Thoracic aorta (tissue), 2 donors: ENCODE measurements at places on chromosomes 1 and 21.

DNA sequence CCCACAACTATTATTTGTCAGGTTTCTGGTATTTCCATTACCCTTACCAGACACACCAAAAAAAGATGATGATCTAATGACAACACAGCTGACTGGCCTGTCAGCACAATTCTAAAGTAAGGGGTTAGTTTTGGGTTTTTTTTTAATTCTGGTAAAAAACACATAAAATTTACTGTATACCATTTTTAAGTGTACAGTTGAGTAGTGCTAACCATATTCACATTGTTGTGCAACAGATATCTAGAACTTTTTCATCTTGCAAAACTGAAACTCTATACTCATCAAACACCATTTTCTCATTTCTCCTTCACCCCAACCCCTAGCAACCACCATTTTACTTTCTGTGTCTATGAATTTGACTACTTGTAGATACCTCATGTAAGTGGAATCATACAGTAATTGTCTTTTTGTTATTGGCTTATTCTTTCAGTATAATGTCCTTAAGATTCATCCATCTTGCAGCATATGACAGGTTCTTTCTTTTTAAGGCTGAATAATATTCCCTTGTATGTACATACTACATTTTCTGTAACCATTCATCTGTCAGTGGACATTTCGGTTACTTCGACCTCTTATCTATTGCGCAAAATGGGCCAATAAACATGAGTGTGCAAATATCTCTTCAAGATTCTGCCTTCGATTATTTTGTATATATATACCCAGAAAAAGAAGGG lies 29.8 kb downstream of the ARNT start:
- DNase-seq, result no peak

- no peak for DNase-seq
These were observed 15.9 kb upstream of the IFNGR2 start for GRCh38 chr21:33387294-33387693.

DNA sequence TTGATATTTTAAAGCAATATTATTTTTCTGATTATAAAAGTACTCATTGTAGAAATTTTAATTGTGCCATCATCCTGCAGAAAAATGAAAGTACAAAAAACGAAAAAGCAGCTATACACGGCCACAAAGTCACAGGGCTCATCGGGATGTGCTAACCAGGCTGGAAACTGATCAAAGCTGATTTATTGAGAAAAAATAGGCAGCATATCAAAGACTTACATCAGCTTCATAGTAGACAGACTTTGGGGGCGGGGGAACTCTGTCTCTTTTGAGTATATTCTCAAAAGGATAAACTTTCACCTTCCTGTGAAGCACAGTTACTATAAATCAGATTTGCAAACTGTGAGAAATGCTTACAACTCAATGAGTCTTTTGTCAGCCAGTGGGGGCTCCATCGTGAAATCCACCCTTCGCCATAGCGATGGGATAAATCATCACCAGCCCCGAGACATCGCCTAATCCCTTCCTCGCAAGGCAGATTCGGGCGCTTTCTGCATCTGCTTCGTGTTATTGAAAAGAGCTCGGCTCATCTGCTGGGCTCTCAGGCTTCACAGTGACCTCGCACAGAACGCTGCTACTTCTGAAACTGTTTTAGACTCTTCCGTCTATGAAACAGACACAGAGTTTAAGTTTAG lies 69.2 kb upstream of the ERG start:
- no peak for DNase-seq

DNA sequence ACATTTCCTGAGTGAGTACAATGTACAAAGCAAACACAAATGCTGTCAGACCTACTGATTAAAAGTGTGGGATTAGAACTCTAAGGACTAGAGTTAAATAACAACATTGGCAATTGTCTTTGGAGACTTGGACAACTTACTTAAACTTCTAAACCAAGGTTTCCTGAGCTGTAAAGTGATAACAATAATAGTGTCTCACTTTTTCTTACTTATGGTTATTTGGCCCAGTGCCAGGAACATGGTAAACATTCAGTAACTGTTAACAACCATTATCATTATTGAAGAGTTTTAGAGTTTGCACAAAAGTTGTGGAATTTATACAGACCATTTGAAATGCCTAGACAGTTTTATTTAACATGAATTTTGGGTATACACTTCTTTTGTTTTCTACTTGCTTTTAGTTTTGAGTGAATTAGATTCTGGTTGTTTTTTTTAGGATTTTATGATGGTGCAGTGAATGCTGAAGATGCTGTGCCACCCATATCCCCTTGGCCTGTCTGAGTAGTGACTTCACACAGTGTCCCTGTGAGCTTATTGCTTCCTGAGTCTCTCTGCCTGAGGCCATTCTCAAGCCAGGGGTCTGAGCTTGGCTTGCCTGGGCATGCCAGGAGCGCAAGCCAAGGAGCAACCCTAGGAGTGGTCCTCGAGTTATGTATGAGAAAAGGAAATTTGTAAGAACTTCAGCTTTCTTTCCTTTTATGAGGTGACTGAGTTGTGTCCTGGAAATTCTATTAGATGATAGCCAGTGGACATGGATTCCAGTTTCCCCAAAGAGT lies 932.8 kb downstream of the TTLL7 start:
- no peak for DNase-seq

DNA sequence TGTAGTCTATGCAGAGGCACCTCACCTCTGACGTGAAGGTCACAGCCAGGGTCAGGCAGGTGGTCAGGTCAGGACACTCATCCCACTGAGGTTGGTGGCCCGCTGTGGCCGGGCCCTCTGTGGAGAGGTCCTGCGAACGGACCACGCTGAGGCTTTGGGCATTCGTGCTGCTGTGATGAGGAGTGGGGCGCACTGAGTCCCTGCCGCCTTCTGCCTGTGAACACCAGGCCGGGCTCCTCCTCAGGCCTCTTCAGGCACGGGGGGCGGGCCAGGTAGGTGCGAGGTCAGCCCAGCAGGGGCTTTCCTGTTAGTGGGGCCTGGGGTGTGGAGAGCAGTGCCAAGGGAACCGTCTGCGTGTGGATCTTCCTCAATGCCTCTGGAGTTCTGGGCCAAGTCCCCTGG lies 39.0 kb downstream of the COQ8A start:
- DNase-seq, result no peak

DNA sequence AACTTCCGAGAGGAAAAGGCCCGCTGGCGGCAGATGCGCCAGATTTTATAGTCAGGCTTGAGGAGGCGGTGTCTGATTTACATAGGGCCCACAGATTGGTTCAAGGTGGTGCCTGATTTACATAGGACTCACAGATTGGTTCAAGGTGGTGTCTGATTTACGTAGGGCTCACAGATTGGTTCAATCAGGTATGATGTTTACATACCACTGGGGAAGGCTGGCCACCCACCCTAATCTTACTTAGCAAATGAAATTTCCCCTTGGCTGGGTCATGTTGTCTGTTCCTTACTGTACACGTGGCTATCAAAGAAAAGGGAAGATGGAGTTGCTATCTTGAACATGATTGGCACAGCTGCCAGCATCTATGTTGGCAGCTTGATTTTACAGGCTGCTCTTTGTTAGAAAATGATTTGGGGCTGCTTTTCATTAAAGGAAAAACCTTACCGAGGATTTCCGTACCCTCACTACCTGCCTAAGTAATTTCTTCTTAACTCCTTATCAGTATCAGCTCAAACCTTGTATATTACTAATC lies 96.3 kb downstream of the SETD4 start:
- no peak for DNase-seq

DNA sequence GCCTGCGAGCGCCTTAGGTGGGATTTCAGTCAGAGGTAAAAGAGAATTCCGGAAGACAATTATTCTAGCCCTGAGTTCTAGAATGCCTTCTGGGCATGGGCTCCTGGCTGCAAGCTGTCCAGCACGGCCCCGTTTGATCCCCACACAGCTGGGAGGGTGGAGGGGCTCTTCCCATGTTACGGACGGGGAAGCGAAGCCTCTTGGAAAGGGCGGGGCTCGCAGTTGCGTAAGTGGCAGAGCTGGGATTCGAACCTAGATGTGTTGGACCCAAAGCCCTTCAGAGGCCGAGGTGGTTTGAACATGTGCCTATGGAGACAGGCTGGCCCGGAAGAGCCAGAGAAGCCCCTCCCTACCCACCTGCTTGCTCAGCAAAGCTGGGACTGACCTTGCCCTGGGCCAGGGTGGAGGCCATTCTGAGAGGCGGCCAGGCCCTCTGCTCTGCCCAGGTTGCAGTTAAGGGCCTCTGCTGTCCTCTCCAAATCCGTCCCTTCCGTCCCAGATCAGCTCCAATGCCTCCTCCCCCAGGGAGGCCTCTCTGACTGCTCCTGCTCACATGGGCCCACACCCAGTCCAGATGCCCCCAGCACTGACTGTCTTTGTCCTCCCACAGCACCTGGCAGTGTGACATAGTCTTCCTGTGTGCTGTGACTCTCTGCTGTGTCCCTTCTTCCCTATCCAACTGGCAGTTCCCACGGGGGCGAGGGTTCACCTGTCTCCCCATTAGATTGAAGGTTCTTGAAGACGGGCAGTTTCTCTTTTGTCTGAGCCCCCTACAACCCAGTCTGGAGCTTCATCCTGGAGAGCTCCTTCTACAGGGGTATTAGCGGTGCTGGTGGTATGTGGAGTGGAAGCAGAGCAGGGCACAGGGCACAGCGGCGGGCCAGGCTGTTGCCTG lies 1.2 kb upstream of the HSPB7 start:
- DNase-seq, result no peak

GRCh38 chr1:30234091-30234490 lies 489.3 kb downstream of the MATN1 start:
- no peak for DNase-seq

GRCh38 chr1:159171254-159171687 lies at the start of gene CADM3:
Gene CADM3, plus strand, starts transcription at chr1:159171615. Its CDS starts 151 bp downstream, at chr1:159171766.
- DNase-seq, result no peak

DNA sequence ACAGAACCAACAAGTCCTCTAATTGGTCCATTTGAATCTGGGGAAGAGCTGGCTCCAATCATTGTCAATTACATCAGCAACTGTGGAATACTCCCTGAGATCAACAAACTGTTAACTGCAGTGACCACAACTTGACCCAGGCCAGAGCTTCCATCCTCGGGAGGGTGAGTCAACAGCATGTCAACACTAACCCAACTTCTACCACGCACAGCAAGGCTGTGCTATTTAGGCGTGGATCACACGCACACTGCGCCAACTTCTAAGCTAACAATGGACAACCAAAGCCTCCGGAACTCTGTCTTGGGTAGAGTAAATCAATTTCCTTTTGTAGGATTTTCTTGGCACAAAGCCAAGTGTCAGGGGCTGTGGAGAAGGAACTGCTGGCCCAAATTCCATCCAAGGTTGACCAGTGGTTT lies 30.4 kb downstream of the APP start:
- no peak for DNase-seq

DNA sequence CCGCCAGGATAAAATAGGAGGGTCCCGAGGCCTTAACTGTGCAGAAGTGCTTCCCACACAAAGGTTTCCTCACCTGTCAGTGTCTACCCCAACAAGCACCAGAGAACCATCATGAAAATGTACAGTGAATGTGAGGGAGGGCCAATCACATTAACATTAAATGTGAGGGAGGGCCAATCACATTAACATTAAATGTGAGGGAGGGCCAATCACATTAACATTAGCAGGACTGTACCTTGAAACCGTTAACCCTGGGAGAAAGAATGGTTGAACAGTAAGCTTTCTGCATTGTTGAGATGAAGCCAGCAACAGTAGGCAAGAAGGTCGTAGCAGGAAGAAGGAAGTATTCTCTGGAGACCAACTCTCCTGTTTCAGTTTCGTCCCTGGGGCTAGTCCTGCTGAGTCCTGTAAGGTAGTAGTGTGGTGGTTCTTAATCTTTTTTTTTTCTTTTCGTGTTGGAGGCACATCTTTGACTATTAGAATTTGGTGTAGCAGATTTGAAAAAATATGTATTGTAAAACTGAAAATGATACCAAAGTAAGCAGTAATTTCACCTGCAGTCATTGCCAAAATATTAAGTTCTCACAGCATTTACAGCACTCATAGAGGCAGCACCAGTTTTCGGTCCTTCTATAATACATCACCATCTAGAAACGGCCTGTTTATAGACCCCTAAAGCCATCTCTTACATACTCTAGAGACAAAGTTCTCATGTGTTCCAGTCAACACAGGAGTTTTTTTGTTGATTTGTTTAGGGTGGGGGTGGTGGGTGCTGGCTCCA lies 98.6 kb upstream of the PPP2R5A start:
- DNase-seq, result no peak

DNA sequence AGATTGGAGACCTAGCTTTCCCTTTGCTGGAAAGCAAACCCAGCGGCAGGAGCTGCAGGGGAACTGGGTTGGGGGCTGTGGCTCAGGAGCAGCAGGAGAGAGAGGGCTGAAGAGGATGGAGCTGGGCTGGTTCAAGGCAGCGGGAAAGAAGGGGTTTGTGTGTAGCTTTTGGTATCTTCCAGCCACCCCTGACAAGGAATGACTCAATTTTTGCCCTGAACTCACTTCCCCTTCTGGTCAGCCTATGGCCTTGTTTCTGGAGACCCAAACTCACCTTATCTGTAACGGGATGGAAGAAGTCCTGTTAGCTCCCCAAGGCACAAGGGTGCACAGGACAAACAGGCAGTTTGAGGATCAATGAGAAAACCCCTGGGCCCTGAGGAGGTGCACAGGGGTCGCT lies 13.1 kb downstream of the C1orf115 start:
- no peak for DNase-seq

DNA sequence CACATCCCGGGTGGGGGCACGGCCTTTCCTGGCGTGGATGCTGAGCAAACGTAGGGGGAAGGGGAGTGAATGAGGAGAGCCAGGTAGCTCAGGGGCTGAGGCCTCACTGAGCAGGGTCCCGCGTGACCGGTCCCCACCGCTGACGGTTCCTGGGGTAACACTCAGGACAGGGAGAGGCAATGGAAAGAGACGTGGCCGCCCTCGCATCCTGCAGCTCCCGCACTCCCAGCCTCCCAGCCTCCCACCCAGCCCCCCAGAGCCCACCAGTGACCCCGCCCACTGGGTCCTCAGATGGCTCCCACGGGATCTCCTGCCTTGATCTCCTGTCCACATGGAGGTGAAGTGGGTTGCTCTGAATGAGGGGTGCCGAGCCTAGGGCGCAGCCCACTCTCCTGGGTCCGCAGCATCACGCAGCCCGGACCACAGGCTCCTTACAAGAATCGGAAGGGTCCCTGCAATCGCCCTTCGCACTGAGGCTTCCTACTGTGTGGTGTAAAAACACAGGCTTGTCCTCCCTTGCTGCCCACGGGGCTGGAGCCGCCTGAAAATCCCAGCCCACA lies 2.4 kb downstream of the TSPEAR start:
- DNase-seq, result no peak

DNA sequence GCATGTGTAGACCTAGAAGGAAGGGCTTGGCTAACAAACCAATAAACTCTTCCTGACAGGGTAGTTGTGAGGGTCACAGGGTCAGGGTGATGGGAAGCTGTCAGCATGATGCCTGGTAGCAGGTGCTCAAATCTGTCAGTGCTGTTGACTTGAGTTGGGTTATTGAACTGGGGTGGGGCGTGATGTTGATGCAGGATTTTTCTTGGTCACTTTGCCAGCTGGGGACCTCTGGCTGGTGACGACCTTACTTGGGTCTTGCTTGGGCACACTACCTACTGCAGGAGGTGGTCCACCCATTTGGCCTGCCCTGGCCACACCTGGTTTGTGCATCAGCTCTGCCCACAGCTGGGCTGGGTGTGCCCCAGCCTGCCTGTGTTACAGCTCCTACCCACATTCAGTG lies 624.4 kb downstream of the PTPRU start:
- no peak for DNase-seq

GRCh38 chr1:80962564-80962963 lies 838.2 kb upstream of the ADGRL2 start:
- no peak for DNase-seq

- DNase-seq, result no peak
These were observed 3.9 kb upstream of the DENND2D start for GRCh38 chr1:111204201-111204982.

- no peak for DNase-seq
These were observed 9.1 kb upstream of the GPR61 start for GRCh38 chr1:109530457-109531087.

- no peak for DNase-seq
These were observed 116.4 kb upstream of the HOOK1 start for GRCh38 chr1:59698386-59698785.

- DNase-seq, result no peak
These were observed 407.9 kb downstream of the ZP4 start for GRCh38 chr1:237482777-237483176.
